ENCODE measurements at places on chromosomes 5 and 9.

GRCh38 chr5:14028938-14029584, 84.6 kb upstream of the DNAH5 start:
- no peak for DNase-seq

- no peak for DNase-seq
Observed at GRCh38 chr5:79423296-79423695, 90.6 kb downstream of the HOMER1 start.

DNA sequence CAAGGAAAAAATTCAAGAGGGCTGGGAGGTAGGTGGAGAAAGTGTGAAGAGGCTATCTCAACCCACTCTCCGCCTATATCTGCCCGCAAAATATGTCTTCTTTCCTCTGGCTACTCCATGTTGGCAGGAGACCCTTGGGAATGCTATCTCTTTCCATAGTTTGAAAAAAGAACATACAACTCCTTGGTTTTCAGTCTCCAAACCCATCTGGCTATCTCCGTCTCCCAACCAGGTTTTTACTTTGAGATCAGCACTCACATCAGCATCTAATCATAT, 109.9 kb upstream of the IFNE start:
- DNase-seq, result no peak

DNA sequence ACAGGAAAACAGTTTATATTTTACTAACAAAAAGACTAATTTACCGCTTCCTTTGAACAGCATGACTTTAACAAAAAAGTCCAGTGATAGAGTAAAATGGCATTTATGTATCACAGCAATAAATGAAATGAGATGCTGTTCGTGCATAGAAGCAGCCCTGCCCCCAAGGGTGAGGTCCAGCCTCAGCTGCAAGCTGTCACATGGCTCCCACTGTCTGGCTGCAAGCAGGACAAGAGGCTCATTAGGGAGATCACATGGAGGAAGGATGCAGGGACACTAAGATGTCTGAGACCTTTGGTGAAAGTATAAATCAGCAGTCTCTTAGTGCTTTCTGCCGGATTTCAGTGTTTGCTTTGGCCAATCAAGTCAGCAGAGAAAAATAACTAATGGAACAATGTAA, 23.0 kb downstream of the GDNF start:
- DNase-seq, result no peak

- DNase-seq, result no peak
Observed at GRCh38 chr5:90134892-90135291, 274.7 kb downstream of the CETN3 start.
